ENCODE measurements at places on chromosomes 16 and 17.

- peak; percentile 63 for DNase-seq
Observed at GRCh38 chr17:68972119-68972704, 17.0 kb upstream of the ABCA8 start.

- DNase-seq, result no peak
Observed at GRCh38 chr17:57125866-57126265, 40.8 kb downstream of the AKAP1 start.

DNA sequence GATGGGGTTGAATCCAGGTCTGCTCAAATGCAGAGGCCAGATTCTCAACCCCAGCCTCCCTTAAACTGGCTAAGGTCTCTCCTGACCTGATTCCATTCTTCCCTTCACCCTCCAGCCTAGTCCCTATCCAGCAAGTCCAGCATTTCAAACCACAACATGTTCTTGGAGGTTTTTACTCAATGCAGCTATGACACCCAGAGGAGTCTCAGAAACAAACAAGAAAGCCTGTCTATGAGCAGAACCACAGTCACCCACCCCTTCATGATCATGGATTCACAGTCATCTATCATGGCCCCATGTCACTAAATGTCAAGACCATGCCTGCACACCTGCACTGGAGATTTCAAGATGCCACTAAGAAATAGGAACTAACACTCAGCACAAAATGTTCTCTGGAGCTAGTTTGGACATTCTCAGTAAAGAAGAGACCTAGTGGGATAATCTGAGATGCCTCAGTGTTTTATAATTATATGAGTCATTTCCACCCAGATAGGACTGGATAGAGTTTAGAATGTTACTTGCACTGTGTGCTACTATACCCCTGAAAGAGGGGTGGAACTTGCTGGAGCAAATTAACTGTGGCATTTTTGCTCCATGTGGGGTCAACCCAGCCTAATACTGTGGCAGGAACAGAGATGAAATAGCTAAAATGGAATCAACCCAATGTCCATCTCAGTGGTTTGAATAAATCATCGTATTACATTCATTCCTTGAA, 9.5 kb upstream of the METTL22 start:
- peak; percentile 25 for DNase-seq

DNA sequence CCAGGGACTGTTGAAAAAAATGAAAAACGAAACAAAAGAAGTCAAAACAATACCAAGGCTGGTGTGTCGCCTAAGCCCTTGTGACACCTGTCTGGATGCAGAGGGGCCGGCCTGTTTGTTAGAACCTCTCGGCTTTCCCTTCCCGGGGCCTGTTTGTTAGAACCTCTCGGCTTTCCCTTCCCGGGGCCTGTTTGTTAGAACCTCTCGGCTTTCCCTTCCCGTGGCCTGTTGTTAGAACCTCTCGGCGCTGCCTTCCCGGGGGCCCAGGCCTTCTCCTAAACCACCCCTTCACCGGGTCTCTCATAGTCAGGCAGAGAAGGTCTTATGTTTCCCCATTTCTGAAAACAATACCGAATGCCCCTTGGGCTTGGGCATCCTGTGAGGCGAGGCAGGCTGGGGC, 180.0 kb downstream of the BANP start:
- DNase-seq, result no peak

- no peak for DNase-seq
Observed at GRCh38 chr16:35690413-35690812, 2231.0 kb downstream of the TP53TG3F start.

- peak; percentile 85 for DNase-seq
Observed at GRCh38 chr17:57574040-57574513, 171.0 kb downstream of the CCDC182 start.

- DNase-seq, result peak; percentile 21
Observed at GRCh38 chr17:9021992-9022572, 772 bp downstream of the NTN1 start.

GRCh38 chr16:80806927-80807340, 2.5 kb upstream of the CDYL2 start:
- DNase-seq, result peak; percentile 76

DNA sequence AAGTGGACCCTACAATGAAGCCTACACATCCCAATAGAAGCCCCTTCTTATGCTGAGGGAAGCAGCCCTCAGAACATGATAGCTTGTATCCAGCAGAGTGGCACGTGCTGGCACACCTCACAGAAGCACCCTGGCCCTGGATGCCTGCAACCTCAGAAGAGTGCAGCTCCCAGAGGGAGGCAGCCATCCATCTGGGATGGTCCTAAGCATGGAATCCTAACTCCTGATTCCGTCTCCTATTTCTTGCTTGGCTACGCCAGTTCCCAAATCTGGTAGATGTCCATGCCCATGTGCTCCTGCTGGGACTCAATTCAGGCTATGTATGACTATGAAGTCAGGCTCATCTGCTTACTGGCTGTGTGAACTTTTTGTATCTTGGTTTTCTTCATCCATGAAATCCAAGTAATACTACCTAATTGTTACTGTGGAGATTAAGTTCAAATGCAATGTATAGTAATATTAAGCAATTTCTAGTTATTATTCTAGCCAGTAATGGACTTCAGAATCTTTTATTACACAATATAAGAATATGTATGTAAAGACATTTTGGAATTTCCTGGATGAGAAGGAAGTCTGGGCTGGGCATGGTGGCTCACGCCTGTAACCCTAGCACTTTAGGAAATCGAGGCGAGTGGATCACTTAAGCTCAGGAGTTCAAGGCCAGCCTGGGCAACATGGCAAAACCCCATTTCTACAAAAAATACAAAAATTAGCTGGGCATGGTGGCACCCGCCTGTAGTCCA, 32.4 kb downstream of the SIAH1 start:
- DNase-seq, result no peak

DNA sequence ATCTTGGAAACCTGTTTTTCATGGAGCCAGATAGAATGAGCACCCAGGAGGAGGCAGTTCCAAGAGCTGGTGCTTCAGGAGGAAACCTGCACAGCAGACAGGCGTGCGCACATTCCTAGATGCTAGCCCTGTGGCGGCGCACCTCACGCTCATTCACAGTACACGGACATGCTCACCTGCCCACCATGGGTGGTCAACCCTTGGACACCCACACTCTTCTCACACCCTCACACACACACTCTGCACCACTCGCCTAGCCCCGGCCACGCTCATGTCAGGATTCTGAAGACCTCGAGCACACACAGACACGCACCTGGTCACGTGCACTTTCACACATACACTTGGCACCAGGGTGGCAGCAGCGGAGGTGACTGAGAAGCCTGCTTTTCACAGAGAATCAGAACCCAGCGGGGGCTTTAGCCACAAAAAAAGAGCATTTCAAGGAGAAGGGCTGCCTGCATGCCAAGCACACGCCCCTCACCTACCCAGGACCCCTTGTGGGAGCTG, 28.6 kb downstream of the RAI1 start:
- no peak for DNase-seq

DNA sequence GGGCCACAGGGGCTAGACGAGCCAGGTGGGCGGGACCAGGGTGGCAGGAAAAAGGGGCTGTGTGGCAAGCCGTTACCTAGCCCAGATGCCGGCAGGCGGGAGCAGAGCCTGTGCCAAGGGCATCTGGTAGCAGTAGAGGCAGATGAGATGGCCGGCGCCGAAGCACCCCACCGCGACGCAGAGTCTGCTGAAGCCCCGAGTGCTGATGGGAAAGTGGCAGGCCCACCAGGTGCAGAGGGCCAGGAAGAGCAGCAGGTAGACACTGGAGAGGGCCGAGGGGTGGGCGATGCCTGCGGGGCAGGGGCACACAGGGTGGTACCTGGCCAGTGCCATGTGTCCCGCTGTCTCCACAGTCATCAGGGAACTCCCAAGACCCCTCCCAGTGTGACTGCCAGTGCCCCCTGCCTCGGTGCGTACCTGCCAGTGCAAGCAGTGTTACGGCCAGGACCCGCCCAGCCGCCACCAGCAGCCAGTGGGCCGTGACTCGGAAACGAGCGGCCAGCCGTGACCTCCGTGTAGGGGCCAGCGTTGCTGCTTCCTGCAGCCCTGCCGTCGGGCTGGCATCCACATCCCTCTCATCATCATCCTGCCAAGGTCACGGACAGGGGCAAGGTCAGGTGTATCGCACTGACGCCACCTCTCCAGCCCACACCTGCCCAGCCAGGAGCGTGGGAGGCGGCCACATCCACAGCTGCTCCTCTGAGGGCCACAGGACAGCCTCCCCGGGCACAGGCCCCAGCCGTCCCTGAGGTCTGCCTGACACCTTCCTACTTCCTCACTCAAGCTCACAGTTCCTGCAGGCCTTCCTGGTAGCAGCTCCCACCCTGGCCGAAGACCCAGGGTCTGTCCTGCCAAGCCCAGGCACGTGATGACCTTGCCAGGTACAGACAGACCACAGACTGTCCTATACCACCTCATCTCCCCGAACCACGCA, 32.1 kb downstream of the CTU2 start:
- DNase-seq, result no peak

- DNase-seq, result no peak
Observed at GRCh38 chr17:47843391-47843730, 2.3 kb upstream of the SCRN2 start.

- no peak for DNase-seq
Observed at GRCh38 chr17:11406716-11407115, 165.7 kb downstream of the SHISA6 start.

DNA sequence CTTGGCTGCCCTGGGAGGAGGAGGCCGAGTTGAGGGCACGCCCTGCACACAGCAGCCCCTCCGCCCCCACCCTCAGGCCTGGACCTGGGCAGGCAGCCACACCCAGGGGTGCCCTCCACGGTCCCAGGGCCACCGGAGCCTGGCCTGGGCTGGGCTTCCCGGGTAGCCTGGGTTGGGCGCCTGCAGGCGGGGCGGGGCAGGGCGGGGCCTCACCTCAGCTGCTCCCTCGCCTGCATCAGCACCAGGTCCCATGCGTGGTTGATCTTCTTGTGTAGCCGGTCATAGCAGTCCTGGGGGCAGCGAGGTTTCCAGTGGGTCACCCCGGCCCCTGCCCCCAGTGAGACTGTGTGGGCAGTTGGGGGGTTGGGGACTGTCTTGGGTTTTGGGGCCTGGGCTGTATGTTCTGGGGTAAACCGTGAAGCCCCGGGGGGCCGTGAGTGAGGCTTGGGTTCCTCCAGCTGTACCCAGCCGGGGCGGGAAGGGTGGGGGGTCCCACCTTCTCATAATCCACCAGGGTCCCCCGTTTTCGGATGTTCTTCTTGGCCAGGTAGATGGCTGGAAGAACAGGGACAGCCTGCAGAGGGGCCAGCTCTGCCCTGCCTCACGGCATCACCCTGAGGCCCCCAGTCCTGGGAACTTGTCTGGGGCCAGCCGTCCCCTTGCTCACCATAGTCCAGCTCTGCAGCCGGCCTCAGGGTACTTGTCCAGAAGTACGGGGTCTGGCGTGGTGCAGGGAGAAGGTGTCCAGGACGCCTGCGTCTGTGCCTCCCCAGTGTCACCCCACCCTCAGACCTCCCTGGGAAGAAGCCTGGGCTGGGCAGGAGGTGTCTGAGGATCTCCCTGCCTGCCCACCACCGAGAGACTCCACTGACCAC, 2.0 kb downstream of the RGS11 start:
- DNase-seq, result no peak

GRCh38 chr16:49471038-49471727, 97.6 kb downstream of the C16orf78 start:
- DNase-seq, result no peak

GRCh38 chr17:7034955-7035590, 742 bp upstream of the SLC16A13 start:
- DNase-seq, result no peak

DNA sequence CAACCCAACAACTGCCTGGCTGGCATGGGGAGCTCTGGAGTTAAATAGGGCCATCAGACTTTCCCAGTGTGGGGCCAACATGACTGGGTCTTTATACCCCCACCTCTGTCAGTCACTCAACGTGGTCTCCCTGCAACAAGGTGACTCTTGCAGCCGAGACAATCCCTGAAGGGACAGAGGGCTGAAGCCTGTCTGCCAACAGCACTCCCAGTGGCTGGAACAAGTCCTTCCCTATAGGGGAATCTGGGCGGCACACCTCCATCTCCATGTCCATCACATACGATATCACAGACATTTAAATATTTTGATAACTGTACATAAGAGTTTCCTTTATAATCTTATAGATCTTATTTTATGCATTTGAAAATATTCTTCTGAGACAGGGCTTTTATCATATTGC, 4.8 kb upstream of the MAPT start:
- no peak for DNase-seq

DNA sequence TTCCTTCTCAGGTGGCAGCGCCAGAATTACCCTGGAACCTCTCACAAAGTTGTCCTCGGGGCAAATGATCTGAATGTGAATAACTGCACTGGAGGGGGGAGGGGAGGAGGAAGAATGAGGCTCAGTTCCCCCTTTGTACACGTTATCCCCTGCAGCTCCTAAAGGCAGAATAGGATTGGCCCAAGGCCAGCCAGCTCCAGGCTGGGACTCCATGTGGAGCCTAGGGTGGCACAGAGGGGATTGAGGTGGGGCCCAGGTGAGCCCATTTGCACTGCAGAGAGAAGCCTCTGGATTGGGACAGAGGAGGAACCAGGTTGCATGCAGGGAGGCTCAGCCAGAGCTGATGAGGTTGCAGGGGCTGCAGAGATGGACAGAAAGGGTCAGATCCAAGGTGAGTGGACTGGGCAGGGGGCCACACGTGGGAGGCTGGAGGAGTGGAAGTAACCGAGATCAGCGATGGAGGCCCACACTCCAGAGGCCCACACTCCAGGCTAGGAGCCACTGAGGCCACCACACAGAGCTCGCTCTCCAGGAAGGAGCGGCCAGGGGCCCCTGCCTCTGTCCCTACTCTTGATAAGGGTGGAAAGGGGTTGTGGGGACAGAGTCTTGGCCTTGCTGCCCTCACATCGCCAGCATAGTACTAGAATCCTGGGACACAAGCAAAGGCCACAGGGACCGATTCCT, 78.6 kb downstream of the RBFOX3 start:
- no peak for DNase-seq

DNA sequence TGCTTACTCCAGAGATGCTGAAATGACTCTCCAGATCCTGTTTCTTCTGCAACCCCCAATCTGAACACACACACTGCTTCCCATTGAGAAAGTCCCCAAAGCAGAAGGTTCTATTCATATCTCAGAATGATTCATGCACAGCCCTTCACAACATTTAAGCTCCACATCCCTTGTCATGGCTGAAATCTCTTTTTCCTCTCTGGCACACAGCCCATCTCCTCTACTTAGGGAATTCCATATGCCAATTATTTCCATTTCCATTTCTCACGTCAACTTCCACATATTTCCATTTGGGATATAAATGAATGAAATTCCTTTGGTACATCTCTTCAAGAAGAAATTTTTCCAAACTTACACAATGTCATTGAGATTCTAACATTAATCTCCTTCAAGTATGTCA, 119.6 kb downstream of the CDH11 start:
- peak; percentile 89 for DNase-seq
